ENCODE measurements at places on chromosomes 16 and 17. TPM values are rescaled to one million over a fixed set of nuclear protein-coding genes. Genes with fewer than 3 reads are reported as not detected.

GPR179 gene
- total RNA-seq: not detected

C17orf67 gene
- total RNA-seq: 2.7 TPM

DNA sequence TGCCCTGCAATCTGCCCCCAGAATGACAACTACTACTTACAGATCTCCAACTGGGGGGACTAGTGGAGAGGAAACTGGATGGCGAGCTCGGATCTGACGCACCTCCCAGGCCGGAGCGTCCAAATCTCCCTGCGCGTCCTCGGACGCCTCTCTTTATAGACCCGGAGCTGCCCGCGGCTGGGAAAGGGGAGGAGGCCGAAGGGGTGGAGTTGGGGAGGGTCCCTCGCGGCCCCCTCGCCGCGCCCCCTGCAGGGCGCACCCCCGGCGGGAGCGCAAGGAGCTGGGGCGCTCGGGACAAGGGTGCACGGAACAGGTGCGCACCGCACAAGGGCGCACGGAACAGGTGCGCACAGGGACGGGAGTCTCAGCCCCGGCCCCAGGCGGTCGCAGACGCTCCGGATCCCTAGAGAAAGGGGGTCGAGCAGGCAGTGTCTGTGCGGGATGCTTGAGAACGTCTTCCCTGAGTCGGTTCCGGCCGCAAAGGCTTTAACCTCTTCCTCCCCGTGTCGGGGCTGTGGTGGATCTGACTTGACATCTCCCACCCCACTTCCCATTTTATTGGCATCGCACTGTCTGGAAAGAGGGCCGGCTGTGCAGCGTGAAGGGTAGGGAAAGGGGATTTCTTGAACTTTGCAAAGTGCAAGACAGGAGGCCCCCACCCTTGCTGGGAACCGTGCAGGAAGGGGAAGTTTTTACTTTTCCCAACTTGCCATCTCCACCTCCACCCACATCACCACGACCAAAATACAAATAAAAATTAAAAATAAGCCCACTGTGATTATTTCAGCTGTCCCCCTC lies at the start of gene MYH11:
MYH11 (minus strand) TSS at position 128 of the 798 bp plus-strand sequence. CDS start 18,776 bp downstream, outside the sequence.
- no peaks in the 10 kb centered on the region for H3K27me3 ChIP-seq
- no peak for DNase-seq

- no peaks in the 10 kb centered on the region for H3K36me3 ChIP-seq
- H3K4me1 ChIP-seq: no peaks in the 10 kb centered on the region
These were observed 142.3 kb downstream of the ABCC12 start for GRCh38 chr16:48013491-48013901.
